ENCODE measurements at places on chromosomes 2 and 18. TPM values are rescaled to one million over a fixed set of nuclear protein-coding genes. Genes with fewer than 3 reads are reported as not detected.

DNA sequence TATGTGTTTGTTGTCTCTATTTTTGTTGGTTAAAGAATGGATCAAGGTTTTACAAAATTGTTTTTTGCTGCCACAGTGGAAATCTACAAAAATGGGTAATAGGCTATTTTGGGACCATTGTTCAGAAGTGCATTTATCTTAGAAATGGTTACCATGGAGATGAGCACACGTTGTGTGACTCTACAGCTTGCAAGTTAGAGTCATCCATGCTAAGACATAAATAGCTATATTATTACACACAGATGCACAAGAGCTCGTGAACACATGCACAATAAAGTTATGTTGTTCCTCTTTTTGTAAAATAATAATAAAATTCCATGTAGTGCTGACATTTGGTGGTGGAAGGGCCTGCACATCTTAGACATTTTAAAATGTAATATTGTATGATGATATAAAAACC is 15.5 kb upstream of the DUSP19 start:
- no peak overlapping the region for H3K4me3 ChIP-seq
- H3K36me3 ChIP-seq: no peaks in the 10 kb centered on the region
- no peaks in the 10 kb centered on the region for H3K4me1 ChIP-seq
- DNase-seq: no peak
- no peaks in the 10 kb centered on the region for H3K27me3 ChIP-seq

DNA sequence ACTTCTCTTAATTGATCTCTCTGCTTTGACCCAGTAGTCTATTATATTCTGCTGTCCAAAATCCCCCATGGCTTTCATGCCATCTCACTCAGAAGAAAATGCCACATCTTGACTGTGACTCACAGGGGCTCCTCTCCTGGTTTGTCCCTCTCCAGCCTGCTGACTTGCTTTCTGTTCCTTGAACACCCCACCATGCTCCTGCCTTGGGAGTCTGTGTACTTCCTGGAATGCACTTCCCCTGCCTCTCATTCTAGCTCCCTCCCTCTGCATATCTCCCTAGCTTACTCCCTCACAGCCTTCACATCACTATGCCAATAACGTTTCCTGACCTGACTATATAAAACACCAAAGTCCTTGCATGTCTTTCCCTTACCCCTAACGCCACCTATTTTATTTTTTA is 167.2 kb downstream of the TRIB2 start:
- H3K27me3 ChIP-seq: no peaks in the 10 kb centered on the region
- H3K36me3 ChIP-seq: no peaks in the 10 kb centered on the region
- H3K4me3 ChIP-seq: no peak overlapping the region
- H3K4me1 ChIP-seq: no peaks in the 10 kb centered on the region

DNA sequence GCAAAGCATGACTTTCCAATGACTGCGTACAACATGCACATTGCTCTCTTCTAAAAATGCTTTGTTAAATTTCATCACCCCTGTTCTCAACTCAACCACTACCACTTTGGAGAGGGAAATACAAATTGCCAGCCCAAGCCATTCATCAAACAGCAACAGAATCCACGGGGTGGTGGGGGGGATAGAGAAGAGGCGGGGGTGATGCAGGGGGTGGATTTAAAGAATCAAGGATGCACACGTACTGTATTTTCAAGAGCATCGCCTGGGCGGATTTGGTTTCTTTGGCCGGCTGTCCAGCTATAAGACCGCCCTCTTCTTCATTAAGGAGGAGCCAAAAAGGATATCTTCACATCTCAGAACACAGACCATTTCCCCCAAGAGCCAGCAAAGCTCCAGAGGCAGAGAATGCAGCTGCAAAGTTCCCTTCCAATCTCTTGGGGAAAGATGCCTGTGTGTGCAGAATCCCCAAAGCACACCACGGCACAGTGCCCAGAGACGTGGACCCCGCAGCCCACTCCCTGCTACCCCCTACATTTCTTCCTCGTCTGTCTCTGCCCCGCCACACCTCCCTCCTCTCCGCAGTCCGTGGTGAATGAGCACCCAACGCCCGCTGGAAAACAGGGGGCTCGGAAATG is 977 bp downstream of the SLC8A1 start:
- no peak for DNase-seq
- peak overlapping the region; percentile 63 for H3K27ac ChIP-seq
- H3K27me3 ChIP-seq: no peaks in the 10 kb centered on the region
- peaks cover 2% of the 10 kb centered on the region for H3K4me1 ChIP-seq
- H3K4me3 ChIP-seq: peak overlapping the region; percentile 78

GRCh38 chr2:175154661-175155082 is 13.3 kb downstream of the ATF2 start:
- no peaks in the 10 kb centered on the region for H3K27me3 ChIP-seq
- no peaks in the 10 kb centered on the region for H3K36me3 ChIP-seq
- DNase-seq: no peak
- H3K4me1 ChIP-seq: peaks cover 3% of the 10 kb centered on the region

- H3K4me3 ChIP-seq: peak overlapping the region; percentile 43
- peaks cover 19% of the 10 kb centered on the region for H3K27me3 ChIP-seq
- H3K4me1 ChIP-seq: peaks cover 29% of the 10 kb centered on the region
- no peaks in the 10 kb centered on the region for H3K36me3 ChIP-seq
- peak; percentile 71 for DNase-seq
- H3K27ac ChIP-seq: no peak overlapping the region
These were observed 2.1 kb upstream of the SLC30A3 start for GRCh38 chr2:27264753-27265535.

GRCh38 chr2:28600181-28600580 is 104.3 kb downstream of the PLB1 start:
- no peak overlapping the region for H3K4me3 ChIP-seq
- H3K4me1 ChIP-seq: peaks cover 28% of the 10 kb centered on the region
- H3K36me3 ChIP-seq: no peaks in the 10 kb centered on the region
- no peak for DNase-seq

- no peaks in the 10 kb centered on the region for H3K36me3 ChIP-seq
- no peak overlapping the region for H3K27ac ChIP-seq
- no peaks in the 10 kb centered on the region for H3K4me1 ChIP-seq
- H3K4me3 ChIP-seq: no peak overlapping the region
These were observed 958.7 kb downstream of the BCL11A start for GRCh38 chr2:59594671-59595222.

DNA sequence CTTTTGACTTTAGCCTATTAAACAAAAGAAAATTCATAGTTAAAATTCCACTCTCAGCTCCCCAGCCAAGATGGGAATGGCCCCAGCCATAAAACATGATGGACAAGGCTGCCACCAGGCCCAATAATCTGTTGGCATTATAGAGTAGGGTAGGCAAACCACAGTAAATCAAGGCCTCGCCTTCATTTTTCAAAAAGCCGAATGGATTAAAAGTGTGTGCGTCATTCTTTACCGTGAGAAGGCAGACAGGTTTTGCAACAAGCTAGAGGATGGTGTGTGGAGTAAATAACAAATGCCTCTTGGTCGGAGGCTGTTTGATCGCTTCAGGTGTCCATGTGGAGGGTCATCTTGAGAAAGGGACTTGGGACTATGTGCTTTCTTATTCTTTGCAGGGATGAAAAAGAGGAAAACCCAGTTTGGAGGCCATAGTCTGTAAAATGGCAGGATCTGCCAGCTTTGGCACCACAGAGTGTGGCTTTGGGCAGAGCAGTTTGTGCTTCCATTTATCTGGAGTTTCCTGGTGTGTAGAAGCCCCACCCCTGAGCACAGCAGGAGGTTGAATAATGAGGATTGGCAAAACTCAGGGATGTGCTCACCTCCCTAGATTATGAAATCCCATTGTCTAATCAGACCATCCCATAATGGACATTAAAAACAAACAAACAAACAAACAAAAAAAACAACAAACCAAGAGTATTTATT is 57.1 kb upstream of the ITGB6 start:
- DNase-seq: no peak
- no peaks in the 10 kb centered on the region for H3K36me3 ChIP-seq
- no peak overlapping the region for H3K4me3 ChIP-seq
- no peaks in the 10 kb centered on the region for H3K27me3 ChIP-seq
- H3K4me1 ChIP-seq: no peaks in the 10 kb centered on the region
- H3K27ac ChIP-seq: no peak overlapping the region

DNA sequence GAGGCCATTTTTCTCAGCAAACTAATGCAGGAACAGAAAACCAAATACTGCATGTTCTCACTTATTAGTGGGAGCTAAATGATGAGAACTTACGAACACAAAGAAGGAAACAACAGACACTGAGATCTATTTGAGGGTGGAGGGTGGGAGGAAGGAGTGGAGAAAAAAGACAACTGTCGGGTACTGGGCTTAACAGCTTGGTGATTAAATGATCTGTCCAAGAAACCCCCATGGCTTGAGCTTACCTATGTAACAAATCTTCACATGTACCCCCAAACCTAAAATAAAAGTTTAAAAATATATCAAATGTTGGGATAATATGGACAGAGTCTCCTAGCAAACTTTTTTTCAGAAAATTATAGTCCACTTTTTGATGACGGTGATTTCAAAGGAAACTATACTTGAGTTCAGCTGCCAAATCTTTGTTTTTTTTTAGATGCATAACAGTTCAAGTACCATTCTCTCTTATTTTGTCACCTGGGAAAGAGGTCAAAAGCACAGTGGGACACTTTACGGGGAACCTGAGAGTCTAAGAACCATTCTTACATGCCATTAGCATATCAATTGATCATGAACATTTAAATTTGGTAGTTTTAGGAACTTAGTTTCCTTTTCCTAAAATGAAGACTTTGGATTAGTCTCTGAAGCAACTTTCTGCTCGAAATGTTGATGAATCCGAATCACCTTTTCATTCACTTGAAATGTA is 835.0 kb downstream of the NRXN1 start:
- DNase-seq: no peak
- no peaks in the 10 kb centered on the region for H3K27me3 ChIP-seq
- no peaks in the 10 kb centered on the region for H3K4me1 ChIP-seq

- H3K4me3 ChIP-seq: no peak overlapping the region
- no peak for DNase-seq
- H3K27me3 ChIP-seq: no peaks in the 10 kb centered on the region
- H3K4me1 ChIP-seq: no peaks in the 10 kb centered on the region
- no peak overlapping the region for H3K27ac ChIP-seq
- no peaks in the 10 kb centered on the region for H3K36me3 ChIP-seq
These were observed 512.7 kb upstream of the CDH2 start for GRCh38 chr18:28689588-28689987.

GRCh38 chr2:241146286-241146685 is 3.0 kb downstream of the PASK start:
- H3K4me3 ChIP-seq: no peak overlapping the region
- DNase-seq: no peak
- no peaks in the 10 kb centered on the region for H3K27me3 ChIP-seq
- no peak overlapping the region for H3K27ac ChIP-seq
- H3K36me3 ChIP-seq: no peaks in the 10 kb centered on the region
- H3K4me1 ChIP-seq: no peaks in the 10 kb centered on the region

GRCh38 chr2:50108245-50108644 is 923.7 kb downstream of the NRXN1 start:
- no peak overlapping the region for H3K27ac ChIP-seq
- H3K4me3 ChIP-seq: no peak overlapping the region
- DNase-seq: no peak
- no peaks in the 10 kb centered on the region for H3K4me1 ChIP-seq
- no peaks in the 10 kb centered on the region for H3K36me3 ChIP-seq

DNA sequence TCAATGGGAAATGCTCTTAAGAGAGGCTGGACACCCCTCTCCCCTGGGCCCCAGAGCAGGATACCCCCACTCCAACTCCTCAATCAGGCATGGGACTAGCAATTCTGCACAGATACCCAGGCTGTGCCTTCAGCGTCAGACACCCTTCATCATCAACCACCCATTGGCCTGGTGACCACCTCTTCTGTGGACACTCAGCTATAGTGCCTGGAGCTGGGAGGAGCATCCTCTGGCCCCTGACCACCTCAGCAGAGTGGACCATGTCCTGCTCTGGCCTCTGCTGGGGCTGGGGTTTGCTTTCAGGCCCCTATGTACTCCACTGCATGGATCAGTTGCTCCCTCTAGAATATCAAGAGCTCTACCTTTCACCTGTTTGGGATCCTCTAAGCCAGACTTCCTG is 35.1 kb downstream of the TGFA start:
- no peak overlapping the region for H3K4me3 ChIP-seq
- no peaks in the 10 kb centered on the region for H3K27me3 ChIP-seq
- no peaks in the 10 kb centered on the region for H3K36me3 ChIP-seq
- no peaks in the 10 kb centered on the region for H3K4me1 ChIP-seq
- no peak for DNase-seq
- H3K27ac ChIP-seq: no peak overlapping the region

DNA sequence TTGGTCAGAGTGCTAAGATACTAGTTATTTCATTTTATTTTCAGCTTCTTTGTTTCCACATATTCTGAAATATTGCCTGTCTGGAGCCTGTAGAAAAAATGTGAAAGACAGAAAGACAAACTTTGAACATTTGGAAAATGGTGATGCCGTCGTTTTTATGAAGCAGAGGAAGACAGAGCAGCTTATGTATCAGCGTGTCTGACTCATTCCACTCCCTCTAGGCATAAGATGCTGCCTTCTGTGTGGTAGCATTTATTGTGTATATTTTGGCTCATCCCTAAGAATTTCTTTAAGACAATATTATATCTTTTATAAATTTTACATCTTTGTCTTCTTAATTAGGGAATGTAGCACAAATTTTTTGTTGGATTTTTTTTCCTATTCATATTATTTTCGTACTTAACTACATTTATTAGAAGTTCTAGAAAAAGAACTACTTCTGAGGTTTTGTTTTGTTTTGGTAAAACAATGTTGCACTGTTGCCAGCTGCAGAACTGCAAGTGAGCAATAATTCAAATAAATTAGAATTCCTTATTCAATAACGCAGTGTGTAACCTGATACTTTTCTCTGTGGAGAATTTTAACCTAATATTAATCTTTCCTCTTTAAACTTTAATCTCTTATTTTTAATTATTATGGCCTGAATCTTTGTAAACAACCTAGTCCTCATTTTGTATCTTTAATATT is 300.4 kb downstream of the ZNF407 start:
- H3K4me1 ChIP-seq: no peaks in the 10 kb centered on the region
- H3K4me3 ChIP-seq: no peak overlapping the region
- DNase-seq: no peak

DNA sequence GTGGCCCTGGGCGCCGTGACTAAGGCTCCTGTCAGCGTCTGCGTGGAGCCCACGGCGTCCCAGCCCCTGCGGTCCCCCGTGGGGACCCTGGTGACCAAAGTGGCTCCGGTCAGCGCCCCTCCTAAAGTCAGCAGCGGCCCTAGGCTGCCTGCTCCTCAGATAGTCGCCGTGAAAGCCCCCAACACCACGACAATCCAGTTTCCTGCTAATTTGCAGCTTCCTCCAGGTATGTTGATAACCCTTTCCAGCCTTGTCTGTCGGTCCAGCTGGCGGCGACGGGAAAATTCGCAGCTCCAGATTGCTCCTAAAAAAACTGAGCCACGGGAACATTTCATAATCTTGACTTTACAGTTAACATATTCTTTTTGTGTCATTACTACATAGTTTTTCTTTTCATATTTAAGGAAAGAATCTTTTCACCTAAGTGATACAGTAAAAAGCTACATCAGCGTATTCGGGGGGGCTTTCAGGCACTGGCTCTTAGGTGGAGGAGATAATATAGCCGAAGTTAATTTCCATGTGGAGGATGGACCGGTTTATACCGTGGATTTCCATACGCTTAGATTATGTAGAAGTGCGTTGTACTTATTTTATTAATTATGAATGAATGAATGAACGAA is 916 bp downstream of the TAF4B start:
- H3K4me3 ChIP-seq: peak overlapping the region; percentile 80
- peak overlapping the region; percentile 67 for H3K27ac ChIP-seq
- no peak for DNase-seq
- no peaks in the 10 kb centered on the region for H3K36me3 ChIP-seq

The DLX1 gene
- total RNA-seq: not detected

The LRRC30 gene
- not detected for total RNA-seq

The ARHGAP28 gene
- 0.85 TPM for total RNA-seq

The NCL gene
- 136 TPM for total RNA-seq

The OR6B2 gene
- not detected for total RNA-seq

The SOS1 gene
- total RNA-seq: 11.3 TPM
